ENCODE measurements at places on chromosomes 1 and 21.
A peak's percentile ranks its signal among the peaks of the same experiment; 100 is the strongest.

DNA sequence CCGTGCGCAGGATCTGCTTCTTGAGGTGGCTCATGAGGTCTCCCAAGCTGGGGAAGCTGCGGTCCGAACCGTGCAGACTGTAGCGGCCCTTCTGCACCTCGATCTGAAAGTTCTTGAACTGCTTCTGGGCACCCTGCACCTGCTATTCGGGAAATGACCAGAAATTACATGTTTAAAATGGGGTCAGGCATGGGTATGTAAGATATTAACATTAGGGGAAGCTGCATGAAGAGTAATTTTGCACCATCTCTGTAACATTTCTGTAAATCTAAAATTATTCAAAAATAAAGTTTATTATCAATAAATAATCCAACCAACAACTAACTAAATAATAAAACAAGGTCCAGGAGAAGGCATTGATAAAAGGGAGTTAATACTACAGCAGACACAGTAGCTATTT lies 110.7 kb downstream of the RAVER2 start:
- DNase-seq, result no peak

- peak; percentile 60 for DNase-seq
Observed at GRCh38 chr21:33374450-33375096, 28.6 kb upstream of the IFNGR2 start.

GRCh38 chr1:66311092-66311491 lies 222.9 kb upstream of the SGIP1 start:
- no peak for DNase-seq

DNA sequence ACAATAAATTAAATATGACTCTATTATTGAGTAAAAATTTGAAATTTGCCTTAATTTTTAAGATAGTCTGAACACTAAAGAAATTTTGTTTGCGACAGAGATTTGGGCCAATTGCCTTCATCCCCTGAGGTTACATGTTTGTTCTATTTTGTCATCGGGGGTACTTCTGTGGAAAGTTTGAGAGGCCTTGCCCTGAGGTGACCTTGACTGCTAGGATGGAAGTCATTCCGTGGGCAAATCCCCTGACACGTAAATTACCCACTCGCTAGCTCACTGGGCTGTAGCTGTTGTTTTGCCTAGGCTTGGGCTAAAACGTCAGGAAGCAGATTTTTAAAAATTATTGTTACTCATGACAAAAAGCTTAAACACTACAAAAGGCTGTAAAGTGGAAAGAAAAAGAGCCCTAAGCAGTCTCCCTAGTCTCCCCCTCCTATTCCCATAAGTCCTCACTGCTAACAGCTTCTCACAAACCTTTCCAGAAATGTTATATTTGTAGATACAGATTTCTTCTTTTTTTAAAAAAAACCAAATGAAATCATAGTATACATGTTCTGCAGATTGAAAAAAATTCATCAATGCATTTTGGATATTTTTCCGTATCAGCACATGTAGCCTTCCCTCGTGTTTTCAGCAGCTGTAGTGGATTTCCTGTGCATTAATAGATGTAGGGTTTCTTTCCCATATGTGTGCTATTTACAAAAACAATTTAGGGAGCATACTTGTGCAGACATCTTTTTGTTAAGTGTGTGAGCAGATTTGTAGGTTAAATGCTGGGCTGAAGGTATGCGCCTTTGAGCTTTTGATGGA lies 142.7 kb downstream of the MRPS6 start:
- DNase-seq, result no peak

GRCh38 chr1:168583571-168583970 lies 7.2 kb downstream of the XCL1 start:
- no peak for DNase-seq

DNA sequence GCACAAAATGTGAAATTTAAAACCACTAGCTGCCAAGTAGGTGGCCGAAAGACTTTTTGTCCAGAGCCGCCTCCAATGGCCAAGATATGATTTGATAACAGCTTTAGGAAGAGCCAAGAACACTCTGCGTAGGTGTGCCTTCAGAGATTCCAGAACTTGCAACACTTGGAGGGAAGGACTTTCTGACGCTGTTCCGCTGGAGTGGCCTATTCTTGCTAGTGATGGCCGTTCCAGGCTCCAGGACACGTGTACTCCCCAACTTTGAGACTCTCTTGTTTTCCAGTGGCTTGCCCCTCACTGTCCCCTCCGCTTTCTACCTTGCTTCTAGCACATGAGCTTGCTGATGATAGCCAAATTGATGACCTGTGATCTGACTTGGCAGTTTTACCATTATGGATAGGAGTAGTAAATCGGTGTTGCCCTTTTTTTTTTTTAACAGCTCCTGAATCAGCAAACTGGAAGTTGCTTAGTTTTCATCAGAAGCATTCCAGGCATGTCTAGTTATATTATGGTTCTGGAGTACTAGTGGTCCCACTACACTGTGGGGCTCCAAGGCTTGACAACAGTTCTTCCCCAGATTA lies 1.0 kb downstream of the PRDX6 start:
- no peak for DNase-seq

DNA sequence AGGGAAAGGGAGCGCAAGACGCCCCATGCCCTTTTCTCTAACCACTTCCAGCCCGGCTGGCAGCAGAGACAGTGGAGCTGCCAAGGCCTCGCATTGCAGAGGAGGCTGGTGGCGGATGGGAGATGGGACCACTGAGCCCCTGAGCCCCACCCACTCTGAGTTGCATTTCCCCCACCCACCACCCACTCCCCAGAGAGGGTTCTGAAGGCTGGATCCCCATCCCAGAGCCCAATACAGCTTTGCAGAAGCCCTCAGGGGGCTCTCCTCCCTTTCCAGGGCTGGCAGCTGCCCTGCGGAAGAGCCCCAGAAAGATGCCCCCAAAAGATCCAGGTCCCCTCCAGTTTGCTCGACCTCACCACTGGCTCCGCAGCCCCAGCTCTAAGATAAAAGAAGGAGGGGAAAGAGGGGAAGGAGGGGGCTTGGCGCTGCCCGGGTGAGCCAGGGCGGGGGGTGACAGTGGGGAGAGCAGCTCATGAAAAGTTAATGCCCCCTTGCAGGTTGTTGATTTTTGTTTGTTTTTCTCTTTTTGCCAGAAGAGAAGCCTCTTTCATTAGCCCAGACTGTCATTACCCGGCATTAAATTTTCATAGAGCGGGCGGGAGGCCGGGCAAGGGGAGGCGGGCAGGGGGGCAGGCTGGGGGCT lies 38.4 kb upstream of the CASZ1 start:
- no peak for DNase-seq

GRCh38 chr1:170126696-170127095 lies 19.1 kb upstream of the NTMT2 start:
- no peak for DNase-seq

DNA sequence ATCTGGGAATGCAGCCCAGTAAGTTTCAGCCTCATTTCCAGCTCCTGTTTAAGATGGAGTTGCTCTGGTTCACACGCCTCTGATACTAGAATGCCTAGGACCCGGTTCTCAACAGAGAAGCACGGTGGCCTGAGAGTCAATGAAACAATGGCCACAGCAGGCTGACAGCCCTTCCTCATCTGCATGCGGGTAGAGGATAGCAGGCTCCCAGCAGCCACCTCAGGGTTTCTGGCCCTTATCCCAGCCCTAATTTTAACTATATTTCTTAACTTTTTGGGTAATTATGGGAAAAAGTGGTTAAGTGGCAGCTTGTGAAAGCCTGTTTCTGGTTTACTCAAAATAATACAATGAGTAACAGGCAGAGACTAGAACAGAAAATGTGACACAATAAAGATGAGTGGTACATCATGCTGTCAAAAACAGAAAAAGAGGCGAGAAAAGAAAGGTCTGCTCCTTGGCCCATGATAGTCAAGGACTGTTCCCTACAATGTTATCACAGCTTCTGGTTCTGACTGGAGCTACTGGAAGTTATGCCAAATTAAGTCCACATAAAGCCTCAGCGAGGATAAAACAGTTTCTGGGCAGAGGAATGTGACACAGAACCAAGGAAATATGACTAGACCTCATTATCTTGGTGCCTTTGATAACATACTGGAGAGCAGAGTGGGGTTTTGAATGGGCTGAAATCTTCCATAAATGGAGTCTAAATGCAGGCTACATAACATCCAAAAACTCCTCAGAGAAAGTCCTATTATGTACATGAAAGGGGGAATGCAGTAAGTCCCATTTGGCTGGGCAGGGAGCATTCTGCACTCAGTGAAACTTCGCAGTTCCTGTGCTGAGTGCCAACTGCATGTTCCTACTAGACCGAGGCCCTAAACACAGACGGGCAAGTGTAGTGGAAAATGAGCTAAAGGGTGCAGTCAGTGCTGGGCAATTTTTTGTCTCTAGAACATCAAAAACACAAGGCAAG lies 92.1 kb downstream of the NIBAN1 start:
- no peak for DNase-seq

- DNase-seq, result no peak
Observed at GRCh38 chr1:192949783-192950182, 109.4 kb downstream of the UCHL5 start.

GRCh38 chr1:75559800-75560199 lies 51.1 kb downstream of the SLC44A5 start:
- DNase-seq, result no peak

DNA sequence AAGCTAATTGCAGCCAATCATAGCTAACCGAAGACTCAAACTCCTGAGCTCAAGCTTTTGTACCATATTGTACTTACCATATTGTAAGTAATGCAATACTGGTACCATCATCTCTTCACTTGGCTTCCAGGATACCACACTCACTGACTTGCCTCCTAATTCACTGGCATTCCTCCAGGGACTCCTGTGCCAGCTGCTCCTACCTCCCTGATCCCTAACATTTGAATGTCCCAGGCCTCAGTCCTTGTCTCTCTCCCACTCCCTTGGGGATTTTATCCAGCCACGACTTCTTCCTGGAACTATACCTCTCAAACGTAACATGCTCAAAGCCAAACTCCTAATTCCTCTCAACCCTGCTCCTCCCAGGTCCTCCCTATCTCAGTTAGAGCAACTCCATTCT lies 33.8 kb downstream of the USP48 start:
- no peak for DNase-seq

GRCh38 chr1:36400825-36401601 lies 3.3 kb upstream of the LSM10 start:
- peak; percentile 58 for DNase-seq

- DNase-seq, result peak; percentile 11
Observed at GRCh38 chr21:33434770-33435360, 31.7 kb downstream of the IFNGR2 start.

DNA sequence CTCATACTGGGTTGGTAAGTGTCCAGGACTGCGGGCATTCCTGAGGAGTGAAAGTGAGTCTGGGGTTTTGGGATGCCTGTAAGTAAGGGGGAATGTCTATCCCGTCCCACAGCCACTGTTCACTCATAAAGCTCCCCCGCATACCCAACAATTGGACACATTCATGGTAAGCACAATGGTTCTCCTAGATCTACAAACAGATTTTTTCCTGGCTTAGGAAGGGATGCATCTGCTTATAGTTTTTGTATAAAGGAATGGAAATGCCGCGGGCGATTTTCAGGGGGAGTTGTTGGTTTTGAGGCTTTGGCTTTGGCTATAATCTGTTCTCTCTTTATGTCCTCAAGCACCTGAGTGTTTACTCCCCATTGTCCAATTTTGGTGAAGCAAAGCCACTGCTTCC lies 7.1 kb downstream of the ERVH48-1 start:
- no peak for DNase-seq

DNA sequence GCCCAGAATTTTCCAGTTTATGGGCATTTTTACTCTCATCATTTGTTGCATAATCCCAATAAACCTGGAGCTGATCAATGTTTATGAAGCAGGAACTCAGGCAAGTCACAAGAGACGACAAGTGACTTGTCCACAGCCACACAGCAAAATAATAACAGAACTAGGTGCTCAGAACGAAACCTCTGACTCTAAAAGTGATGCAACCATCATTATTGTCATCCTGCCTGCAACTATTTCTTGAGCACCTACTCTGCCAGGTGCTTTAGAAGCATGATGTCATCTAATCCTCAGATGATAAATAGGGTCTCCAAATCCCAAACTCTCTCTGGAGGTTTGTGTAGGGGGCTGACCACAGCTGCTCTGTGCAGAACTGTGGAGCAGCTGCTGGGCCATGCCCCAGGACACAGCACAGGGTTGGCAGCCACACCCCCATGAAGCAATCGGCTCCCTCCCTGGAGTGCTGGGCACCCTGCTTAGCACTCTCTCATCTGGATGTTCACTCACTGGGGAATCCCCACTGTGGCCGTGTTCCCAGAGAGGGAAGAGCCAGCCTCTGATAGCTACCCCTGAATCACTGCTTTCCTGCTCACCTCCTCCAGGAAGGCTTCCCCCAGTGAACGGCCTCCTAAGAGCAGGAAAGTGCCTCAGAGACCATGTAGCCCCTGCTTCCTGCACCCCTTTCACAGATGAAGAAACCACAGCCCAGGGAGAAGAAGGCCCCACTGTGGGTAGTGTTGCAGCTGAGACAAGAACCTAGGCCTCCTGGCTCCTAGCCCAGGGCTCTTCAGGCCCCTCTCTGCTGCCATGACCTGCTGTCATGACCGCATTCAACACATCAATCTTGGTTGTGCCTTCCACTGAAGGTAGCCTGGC lies 2.1 kb downstream of the TTC22 start:
- DNase-seq, result peak; percentile 26

DNA sequence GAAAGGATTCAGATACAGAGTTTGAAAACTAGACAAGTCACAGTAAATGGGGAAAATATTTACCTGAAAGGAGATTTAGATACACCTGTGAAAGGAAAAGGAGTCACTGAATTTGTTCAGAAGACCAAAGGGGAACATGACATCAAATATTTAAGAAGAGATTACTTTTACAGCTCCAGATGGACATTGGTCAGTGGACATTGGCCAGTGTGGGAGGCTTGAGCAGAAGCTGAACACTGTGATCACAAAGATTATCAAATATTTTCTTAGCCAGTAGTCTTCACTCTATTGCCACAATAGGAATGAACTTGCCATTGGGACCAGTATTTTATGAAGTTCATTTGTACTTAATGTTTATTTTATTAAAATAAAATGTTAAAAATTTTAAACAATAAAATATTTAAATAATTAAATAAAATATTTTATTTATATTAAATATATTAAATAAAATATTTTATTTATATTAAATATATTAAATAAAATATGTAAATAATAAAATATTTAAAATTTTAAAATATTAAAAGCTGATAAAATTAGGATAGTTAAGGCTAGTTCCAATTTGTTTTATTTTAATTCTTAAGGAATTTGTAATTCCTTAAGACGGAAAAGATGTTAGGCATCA lies 94.3 kb downstream of the CCDC30 start:
- no peak for DNase-seq

DNA sequence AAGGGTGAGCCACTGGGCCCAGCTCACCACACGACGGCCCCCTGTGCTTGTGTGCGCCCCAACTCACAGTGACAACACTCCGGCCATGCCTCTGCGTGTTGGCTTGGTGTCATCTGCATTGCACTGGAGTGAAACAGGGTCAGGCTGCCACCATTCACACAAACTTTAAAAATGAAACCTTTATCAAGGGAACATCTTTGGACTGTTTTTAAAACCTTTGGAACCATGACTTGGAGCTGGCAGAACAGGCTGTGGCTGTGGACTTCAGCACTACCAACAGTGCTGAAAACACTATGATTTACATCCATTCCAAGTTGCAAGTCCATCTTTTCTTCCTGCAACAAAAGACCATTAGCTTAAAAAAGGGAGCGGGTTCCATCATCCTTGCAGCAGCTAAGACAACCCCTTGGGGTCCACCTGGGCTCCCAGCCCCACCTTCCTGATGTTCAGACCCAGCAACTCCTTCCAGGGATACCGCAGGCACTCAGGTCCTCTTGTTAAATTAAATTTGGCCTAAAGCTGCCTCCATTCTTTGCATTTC lies 25.6 kb downstream of the POFUT2 start:
- DNase-seq, result no peak

All from stimulated activated CD4-positive, alpha-beta T cell treated with anti-CD3 and anti-CD28 coated beads, Interleukin-4, amount 100 ng/mL, for 1 hour (primary cell).